Stimulated activated CD8-positive, alpha-beta memory T cell treated with anti-CD3 and anti-CD28 coated beads, Interleukin-7, amount 100 ng/mL, for 24 hours (primary cell): ENCODE measurements at places on chromosomes 12 and 14.

DNA sequence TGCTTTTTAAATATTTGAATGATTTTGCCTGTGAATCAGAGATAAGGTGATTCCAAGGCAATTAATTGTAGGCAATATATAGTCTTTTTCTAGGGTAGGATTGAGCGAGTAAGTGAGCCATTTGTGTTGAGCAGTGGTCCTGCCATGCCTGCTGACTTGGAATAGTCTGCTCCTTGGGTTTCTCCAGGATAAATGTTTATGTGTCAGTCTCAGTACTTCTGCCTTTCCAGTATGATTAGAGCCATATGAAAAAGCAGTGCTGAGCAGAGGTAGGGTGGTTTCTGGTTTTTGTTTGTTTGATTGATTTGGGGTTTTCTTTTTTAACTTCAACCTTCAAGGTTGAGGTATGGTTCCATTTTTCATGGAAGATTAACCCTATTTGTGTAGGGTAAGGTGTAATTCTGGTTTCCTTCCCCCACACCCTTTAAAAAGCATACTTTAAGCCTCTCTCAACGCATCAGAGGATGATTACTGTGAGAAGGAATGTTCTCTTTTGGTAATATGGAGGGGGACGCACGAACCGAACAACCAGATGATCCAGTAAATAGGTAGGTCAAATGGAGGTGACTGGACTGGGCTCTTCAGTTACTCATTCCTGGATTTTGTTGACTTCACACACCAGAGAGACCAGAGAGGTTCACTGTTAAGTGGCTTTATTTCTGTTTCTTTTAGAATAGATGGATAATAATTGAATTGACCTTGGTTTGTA is 22.7 kb downstream of the FRMD6 start:
- no peak for DNase-seq

DNA sequence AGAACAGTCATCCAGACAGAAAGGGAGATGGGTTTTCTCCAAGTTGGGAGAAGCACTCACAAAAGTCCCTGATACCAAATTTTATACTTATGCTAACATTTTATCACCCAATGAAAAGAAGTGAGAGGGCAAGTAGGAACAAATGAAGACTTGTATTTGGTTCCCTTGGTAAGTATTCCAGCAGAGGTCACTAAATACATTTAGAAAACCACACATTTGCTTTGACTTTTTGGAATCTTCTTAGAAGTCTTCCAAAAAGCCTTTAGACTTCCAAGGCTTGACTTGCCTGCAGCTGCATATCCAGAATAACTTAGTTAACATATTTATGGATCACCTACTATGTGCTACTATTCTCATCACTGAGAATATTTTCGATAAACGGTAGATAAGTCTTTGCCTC is 3.1 kb upstream of the GYS2 start:
- DNase-seq, result no peak

DNA sequence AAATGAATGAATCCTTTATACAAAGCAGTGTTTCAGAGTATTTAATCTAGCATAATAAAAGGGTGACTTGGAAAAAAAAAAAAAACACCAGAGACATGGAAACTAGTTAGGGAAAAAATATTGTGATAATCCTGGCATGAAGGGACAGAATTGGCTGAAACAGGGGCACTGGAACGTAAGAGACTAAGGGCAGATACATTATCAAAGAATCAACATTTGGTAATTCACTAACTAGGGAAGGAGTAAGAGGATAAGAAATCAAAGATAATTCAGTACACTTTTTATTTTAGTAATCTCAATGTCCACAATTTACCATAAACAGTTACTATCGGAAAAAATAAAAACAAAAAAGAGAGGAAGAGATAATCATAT is 18.2 kb downstream of the PYM1 start:
- DNase-seq, result no peak

GRCh38 chr14:50068496-50068895 is 47.9 kb downstream of the VCPKMT start:
- no peak for DNase-seq

DNA sequence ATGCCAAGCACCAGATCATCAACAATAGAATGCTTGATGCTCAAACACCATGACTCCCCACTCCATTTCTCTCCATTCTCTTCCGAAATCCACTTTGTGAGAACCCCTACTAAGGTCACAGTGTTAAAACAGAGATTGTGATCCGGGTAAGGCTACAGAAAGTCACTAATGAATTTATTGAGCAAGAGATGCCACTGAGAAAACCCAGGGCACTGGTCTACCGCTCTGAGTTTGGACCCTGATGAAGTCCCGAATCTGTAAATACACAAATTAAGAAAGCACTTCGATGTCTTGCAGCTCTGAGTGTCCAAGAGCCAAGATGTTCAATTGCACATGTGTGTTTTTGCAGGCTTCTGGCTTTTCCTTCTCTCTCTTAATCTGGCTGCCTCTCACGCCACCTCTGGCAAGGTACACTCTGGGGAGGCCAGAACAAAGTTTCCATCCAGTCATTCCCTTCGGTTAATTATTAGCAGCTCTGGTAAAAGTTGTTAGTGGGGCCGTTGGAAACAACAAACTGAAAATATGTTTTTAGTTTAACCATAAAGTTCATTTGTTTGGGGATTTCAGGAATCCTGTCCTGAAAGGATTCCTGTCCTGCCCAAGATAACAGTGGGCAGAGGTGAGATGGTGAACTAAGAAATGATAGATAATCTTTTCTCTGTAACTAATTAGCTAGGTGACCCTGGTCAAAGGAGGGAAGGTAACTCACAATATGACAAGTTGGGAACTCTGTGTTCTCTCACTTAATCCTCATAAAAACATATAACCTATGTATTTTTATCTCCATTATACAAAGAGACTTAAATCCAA is 75.4 kb downstream of the BTG1 start:
- no peak for DNase-seq

- DNase-seq, result no peak
These were observed 65.4 kb downstream of the GLT1D1 start for GRCh38 chr12:128918481-128919260.

DNA sequence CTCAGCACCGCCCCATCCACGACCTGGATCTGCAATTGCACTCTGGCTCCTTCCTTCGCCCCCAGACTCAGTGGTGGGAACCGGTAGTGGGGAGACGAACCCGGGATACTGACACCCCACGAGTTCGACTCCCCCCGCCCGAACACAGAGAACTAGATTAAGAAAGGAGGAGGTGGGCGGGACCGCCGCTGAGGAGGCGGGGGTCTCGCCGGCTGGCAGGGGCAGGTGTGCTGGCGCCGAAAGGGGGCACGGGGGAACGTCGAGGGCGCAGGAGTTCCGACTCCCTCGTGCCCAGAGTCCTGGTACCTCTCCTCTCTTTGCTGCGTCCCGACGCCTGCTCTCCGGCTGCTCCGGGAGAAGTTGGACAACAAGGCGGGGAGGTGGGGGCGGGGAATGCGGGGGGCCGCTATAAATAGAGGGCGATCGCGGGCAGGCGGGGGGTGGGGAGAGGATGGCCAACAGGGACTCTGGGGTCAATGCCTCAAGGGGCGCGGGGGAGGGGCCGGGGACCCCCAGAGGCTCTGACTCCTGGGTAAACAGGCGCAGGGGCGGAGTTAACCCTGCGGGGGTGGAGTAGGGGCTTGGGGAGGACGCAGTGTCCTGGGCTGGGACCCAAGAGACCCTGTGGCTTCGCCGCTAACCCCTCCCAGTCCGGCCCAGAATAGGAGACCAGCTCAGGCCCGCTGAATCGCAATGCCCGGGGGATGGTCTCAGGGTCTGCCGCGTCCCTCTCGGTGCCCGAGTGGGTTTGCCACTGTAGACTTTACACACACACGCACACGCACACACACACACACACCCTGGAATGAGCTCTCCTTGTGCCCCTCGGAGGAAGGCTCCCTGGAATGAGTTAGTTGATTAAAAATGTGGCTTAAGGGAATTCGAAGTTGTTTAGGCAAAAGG is 761 bp upstream of the NDRG2 start:
- no peak for DNase-seq

DNA sequence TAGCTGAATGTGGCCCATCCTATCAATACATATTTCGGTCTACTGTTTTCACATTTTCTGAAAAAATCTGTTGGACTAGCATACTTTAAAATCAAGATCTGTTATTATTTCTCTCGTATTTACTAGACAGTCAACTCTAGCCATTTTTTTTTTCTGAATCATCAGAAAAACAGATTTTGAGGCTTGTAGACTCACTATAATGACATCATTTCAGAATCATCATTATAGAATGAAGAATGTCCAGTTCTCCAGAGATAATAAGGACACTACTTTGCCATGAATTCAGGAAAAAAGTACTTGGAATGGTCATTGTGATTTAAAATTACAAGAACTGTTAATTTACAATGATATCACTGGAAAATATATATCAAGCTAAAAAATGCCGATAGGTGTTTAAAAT is 589.8 kb downstream of the KCNH5 start:
- DNase-seq, result no peak

DNA sequence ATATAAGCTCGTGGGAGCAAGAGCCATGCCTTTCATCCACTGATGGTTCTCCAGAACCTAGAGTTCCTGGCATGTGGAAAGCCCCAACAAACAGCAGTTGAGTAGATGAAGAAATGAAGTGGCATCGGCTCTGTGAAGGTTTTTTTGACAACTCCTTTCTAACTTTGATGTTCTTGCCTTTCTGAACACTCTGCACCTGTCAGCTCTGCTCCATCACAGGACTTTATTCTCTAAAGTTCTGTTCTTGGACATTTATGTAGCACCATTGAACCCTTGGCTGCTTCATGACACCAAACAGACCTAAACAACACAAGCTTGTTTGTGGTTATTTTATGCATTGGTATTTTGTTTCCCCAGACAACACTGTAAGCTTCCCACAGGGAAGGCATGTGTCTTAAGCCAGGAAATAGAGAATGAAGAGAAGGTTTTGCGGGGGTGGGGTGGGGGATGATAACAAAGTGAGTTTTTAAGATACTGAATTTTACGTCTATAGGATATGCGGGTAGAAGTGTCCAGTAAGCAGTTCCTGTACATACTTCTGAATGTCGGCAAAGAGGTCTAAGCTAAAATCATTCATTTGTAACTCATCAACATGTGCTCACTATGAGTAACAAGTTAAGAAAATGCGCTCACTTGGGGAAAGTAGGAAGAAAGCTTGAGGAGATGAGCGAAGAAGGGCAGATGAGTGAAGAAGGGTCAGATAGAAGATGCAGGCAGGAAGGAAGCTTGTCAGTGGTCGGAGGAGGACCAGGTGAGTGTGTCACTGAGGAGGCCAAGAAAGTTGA is 146.0 kb upstream of the PLEKHG7 start:
- DNase-seq, result no peak

GRCh38 chr14:72921396-72921795 is 4.9 kb upstream of the DCAF4 start:
- no peak for DNase-seq

GRCh38 chr14:26598081-26598671 is 343 bp upstream of the NOVA1 start:
- no peak for DNase-seq

- no peak for DNase-seq
These were observed 11.9 kb downstream of the MED13L start for GRCh38 chr12:116265351-116266147.

GRCh38 chr12:3041558-3042164 is 35.5 kb upstream of the TSPAN9 start:
- DNase-seq, result peak; percentile 12

GRCh38 chr14:29652571-29652970 is 275.1 kb downstream of the PRKD1 start:
- no peak for DNase-seq

GRCh38 chr12:127579446-127579845 is 687.5 kb upstream of the TMEM132C start:
- DNase-seq, result no peak

- DNase-seq, result no peak
These were observed 587.5 kb downstream of the SOX5 start for GRCh38 chr12:23361971-23362370.

- DNase-seq, result no peak
These were observed 54.4 kb downstream of the PELI2 start for GRCh38 chr14:56172571-56172971.

DNA sequence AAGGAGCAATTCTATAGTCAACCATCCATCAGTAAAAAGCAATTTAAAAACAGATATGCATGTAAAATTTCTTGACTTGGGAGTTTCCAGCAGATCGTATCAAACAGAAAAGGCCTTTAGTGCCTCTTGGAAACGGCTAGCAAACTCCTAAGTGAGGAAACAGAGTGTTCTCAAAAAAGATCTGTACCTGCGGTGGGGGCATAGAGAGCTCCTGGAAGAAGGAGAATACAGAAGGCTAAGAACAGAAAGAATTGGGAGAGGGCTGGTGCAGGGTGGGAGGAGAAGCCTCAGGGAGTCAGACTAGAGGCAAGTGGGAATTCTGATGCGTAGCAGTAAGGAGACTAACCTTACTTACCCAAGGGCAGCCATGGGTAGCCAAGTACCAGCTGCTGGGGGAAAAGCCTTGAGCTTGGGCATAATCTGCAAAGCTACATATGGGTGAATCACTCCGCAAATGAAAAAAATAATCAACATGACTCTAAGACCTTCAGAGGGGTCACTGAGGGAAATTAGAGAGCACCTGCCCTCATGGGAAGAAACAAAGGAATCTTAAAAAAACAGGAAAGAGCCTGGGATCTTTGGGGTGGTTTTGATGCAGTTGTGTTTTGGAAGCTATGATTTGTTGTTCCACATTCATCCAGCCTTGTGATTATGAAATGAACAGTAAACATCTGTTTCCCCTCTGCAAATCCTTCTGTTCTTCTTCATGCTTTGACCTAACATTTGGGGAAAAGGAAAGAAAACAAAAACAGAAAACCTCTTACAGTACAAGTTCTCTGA is 10.4 kb downstream of the RHOJ start:
- DNase-seq, result no peak

GRCh38 chr12:95073698-95074520 is 491 bp upstream of the NR2C1 start:
- DNase-seq, result no peak

- no peak for DNase-seq
These were observed 127.4 kb downstream of the CACNA1C start for GRCh38 chr12:2179953-2180736.

DNA sequence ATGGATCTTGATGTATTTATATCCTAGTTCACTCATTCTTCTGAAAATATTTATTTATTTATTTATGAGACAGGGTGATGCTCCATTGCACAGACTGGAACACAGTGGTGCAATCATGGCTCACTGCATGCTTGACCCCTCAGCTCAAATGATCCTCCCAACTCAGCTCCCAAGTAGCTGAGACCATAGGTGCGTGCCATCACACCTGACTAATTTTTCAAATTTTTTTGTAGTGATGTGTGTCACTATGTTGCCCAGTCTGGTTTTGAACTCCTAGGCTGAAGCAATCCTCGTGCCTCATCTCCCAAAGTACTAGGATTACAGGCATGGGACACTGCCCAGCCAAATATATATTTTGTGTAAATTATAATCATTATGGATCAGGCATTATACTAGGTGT is 595.6 kb upstream of the ATP2B1 start:
- no peak for DNase-seq

GRCh38 chr14:91744068-91744480 is 12.2 kb upstream of the CATSPERB start:
- DNase-seq, result no peak

GRCh38 chr12:46983393-46983793 is 96.0 kb upstream of the PCED1B start:
- DNase-seq, result no peak
